HS-5 (cell line): ENCODE measurements at places on chromosomes 7 and 10.

GRCh38 chr7:1119201-1119600 is 31.3 kb downstream of the GPER1 start:
- DNase-seq: no peak

GRCh38 chr7:131244259-131244852 is 83.3 kb upstream of the MKLN1 start:
- DNase-seq: peak; percentile 69

DNA sequence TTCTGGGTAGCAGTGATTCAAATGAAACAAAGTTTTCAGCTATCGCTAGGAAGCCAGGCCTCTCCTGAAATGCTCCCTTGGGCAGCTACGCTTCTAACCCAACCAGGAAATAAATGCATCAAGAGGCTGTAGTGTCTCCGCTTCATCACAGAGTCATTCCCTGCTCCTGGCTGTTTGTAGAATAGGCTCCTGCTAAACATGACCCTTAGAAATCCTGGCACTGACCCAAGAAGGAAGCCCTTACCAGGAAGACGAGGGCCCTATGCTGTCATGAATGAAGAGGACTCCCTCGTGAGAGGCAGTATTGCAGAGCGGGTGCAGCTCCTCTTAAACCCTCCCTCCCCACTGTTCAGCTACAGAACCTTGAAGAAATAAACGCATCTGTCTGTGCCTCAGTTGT is 48.3 kb downstream of the NOD1 start:
- no peak for DNase-seq

DNA sequence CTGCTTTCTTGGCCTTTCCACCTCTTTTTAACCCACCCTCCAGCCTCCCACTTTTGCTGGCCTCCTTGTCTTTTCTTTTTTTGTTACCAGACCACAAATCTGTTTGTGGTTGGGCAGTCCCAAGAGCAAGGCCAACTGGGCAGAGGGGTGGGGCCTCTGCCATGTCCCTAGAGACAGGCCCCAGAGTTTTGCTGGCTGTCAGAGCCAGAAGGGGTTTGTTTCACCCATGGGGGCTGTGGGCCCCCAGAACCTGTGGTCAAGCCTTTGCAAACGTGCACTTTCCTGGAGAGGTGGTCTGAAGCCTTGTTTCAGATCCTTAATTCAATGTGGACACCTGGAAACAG is 10.3 kb downstream of the ZMIZ1 start:
- DNase-seq: no peak

DNA sequence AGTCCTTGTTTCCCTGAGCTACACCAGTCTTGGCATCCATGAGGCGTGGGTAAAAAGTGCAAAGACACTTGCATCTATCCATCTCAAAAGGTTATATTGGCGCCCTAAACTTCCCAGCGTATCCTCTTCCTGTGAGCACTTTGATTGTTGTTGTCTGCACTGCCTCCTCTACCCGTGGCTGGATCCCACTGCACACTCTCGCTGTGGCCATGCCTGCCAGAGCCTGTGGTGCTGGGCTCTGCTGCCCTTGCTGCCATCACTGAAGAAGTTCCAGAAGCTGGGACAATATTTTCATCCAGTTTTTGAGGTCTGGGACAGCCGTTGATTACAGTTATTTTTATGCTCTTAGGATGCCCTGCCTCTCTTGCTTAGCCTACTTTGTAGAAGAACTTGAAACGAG is 85.3 kb upstream of the PCGF5 start:
- DNase-seq: no peak

DNA sequence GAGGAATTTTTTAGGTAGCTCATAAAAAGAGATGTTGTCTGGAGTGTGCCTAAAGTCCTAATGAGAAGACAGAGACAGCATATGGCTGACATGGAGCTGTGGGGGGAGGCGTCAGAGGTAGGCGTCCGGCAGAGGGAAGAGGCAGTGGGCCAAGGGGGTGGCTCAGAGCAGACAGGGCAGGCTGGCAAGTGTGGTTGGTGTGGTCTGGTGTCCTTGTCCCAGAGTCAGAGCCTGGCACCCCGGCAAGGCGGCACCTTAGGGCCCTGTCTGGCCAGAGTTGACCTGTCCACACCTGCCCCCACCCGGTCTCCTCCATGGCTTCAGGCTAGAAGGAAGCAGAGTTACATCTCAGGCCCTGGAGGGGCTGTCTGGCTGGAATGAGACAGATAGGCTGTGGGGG is 220.3 kb upstream of the ZNF32 start:
- no peak for DNase-seq

GRCh38 chr7:22443370-22444180 is 56.4 kb downstream of the STEAP1B start:
- DNase-seq: no peak

- DNase-seq: no peak
Measured at GRCh38 chr10:126087796-126088505, 191.6 kb downstream of the FANK1 start.

- no peak for DNase-seq
Measured at GRCh38 chr7:142873281-142873784, 12.2 kb downstream of the TRPV6 start.

- DNase-seq: no peak
Measured at GRCh38 chr10:60801522-60801921, 23.2 kb downstream of the CDK1 start.

DNA sequence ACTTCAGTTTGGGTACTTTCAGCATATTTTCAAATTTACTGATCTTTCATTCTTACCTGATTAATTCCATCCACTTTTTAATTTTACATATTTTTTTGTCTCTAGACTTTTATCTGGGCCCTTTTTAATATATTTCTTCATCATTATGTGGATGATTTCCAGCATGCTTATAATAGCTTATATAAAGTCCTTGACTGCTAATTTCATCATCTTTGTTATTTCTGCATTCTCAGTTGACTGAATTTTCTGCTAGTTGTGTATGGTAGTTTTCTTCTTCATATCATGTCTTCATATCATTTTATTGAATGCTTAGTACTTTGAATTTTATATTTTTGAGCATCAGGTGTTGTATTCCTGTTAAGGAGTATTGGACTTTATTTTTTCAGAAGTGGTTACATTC is 39.6 kb downstream of the STAM start:
- DNase-seq: no peak

DNA sequence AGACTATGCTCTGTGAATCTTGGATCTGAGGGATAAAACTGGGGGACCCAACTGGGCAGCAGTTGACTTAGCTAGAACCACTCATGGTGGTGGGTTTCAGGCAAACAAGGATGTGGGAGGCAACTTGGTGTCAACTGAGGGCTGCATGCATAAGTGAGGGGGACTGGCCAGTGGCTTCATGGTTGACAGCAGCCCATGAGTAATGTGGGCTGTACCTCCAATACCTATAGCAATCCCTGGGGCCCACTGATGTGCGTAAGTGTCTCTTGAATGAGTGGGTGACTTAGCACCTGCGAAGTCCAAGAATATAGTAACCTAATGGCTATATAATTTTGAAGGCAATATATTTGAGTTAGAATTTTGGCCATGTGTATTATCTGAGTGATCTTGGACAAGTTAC is 13.7 kb upstream of the MAP3K8 start:
- DNase-seq: no peak

GRCh38 chr10:77564731-77565589 is 72.6 kb downstream of the KCNMA1 start:
- peak; percentile 58 for DNase-seq

DNA sequence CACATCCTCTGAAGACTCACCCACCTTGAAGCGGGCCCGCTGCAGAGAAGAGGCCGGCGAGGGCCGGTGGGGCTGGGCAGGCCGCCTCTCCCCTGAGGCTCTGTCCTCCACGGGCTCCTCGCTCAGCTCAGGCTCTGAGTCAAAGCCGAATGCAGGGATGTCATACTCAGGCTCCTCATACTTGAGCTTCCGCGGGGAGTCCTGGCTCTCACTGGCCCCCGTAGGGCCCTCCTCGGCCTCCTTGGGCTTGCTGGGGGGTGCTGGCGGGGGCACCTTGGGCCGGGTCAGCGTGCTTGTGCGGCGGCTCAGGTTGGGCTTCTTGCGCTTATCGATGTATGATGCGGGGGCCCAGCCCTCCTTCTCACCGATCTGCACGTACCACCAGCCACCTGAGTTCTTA is 109.9 kb downstream of the NEURL1 start:
- DNase-seq: no peak

- peak; percentile 89 for DNase-seq
Measured at GRCh38 chr7:40221836-40222235, 87.0 kb downstream of the SUGCT start.

GRCh38 chr10:133523631-133524203 is 3.4 kb upstream of the CYP2E1 start:
- no peak for DNase-seq

DNA sequence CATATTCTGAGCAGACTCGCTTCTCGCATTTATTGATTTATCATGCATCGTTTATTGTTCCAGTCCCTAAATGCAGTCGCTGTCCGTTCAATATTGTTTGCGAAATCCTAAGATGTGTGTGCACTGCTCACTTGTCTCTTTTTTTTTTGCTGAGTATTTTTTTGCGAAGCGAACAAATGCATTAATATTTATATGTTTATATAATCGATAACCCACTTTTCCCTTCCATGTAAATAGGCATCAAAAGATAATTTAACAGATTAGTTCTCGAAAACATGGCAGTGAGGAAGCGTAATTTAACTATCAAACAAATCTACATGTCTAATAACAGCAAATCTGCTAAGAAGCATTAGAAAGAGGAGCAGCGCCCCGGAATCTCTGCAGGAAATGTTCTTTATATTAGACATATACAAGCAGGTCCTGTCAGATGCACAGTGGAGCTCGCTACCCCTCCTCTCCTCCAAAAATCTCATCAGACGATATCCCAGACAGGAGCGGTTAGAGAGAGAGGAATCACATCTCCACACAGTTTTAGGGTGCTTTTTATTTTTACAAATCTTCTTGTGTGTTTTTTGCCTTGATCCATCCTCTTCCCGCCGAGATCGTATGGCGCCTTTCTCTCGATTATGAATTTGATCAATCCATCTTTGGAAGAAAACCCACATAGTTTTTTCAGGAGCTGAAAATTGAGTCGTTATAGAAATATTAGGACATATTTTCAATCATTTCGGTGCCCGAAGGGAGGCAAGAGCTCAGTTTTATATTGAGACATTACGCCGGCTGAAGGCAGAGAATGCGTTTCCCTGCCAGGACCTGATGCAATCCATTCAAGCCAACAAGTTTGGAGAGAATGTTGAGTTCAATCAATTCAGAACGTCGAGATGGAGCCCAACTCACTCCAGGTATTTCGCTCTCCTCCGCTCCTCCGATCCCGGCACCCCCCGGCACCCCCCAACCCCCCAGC is at the start of gene ARID5B:
Gene ARID5B, plus strand, starts transcription at position 871 of the 964 bp plus-strand sequence. Its CDS starts 11 bp downstream, at position 882.
- DNase-seq: no peak

DNA sequence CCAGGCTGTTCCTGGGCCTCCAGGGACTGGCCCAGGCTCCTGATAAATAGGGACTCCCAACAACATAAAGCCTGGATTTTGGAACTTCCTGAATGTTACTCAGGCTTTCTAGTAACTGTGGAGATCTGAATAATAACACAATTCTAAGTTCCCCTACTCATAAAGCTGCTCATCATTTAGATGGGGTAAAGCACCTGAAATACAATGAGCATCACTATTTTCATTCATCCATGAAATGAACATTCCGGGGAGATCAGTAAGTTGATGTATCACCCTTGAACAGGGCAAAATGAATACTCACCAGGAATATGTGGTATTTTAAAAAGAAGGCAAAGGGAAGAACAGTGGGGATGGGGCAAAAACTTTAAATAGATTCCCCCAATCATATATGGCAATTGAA is 48.3 kb upstream of the ATRNL1 start:
- no peak for DNase-seq

DNA sequence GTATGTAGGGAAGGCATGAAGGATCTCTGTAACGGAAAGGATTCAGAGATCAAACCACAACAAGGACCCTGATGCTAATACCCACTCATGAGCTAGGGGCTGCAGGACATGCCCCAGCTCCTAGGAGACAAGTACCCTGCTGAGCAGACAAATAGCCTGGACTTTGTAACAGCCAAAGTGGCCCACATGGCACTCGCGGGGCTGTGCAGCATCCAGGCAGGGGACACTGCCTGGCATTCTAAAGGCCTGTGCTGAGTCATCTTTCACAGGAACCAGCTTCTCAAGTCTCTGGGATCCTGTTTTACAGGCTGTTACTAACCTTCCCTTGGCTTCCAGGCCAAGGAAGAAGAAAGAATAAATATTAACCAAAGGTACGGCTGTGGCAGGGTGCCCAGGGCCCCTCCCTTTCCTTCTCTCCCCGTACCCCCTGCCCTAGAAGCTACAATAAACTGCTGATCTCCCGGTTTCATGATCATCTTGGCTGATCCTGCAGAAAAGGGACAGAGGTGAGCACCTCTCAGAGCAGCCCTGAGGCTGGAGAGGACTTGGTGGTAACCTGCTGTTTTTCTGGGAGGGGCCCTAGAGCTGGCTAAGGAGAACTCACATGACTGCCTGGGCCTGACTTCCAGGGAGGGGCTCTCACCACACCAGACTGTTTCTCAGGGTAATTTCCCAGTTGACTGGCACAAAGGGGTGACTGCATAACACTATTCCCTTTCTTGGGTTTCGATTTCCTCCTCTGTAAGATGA is 4.2 kb upstream of the RPEL1 start:
- DNase-seq: no peak

DNA sequence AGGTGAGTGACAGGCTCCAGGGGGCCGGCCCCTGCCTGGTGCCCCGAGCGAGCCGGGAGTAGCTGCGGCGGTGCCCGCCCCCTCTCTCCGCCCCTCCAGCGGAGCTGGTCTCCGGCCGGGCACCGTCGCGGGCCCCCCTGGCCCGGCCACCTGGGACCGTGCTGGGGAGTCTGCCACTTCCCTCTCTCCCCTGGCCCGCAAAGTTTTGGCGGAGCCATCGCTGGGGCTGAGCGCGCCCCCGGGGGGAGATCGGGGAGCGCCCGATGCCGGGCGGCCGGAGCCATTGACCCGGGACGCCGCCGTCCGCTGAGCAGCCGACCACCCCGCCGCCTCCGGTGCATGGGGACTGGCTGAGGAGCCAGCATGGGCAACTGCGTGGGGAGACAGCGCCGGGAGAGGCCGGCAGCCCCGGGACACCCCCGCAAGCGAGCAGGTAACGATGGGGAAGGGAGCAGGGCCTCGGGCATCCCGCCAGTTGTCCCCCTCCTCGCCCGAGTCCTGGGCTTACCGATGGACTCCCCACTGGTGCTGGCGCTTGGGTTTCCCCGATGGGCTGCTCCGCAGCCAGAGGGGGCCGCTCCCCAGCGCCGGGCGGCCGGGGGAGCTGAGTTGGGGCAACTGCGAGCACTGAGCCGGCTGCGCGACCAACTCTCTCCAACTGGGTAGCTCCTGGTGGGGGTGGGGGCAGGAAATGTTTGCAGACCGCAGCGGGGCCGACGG is at the start of gene UBTD1:
Gene UBTD1, plus strand, starts transcription at position 84 of the 720 bp plus-strand sequence. Its CDS starts 280 bp downstream, at position 364.
- no peak for DNase-seq

DNA sequence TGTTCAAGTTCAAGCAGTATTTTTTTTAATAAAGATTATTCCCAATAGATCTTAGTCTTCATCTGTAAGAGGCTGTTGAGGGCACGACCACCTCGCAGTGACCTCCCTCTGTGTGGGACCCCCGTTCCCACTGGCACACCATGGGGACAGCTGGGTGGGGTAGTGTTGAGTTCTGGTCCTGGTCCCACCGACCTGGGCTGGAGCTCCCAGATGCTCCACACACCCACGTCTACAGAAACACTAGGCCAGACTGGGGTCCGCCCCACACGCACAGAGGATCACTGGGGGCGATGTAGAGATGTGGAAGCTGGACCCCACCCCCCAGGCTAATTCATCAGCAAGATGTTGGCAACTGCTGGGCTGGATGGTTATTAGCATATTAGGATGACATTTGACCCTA is 623.6 kb downstream of the PTPRN2 start:
- no peak for DNase-seq

- DNase-seq: no peak
Measured at GRCh38 chr10:31762316-31762715, 166.3 kb downstream of the ARHGAP12 start.

- no peak for DNase-seq
Measured at GRCh38 chr10:42942279-42942950, 134.5 kb upstream of the RET start.
